ENCODE measurements at places on chromosomes 13 and 19.

- peak; percentile 93 for DNase-seq
Observed at GRCh38 chr19:12194827-12195731, 32.2 kb downstream of the ZNF136 start.

DNA sequence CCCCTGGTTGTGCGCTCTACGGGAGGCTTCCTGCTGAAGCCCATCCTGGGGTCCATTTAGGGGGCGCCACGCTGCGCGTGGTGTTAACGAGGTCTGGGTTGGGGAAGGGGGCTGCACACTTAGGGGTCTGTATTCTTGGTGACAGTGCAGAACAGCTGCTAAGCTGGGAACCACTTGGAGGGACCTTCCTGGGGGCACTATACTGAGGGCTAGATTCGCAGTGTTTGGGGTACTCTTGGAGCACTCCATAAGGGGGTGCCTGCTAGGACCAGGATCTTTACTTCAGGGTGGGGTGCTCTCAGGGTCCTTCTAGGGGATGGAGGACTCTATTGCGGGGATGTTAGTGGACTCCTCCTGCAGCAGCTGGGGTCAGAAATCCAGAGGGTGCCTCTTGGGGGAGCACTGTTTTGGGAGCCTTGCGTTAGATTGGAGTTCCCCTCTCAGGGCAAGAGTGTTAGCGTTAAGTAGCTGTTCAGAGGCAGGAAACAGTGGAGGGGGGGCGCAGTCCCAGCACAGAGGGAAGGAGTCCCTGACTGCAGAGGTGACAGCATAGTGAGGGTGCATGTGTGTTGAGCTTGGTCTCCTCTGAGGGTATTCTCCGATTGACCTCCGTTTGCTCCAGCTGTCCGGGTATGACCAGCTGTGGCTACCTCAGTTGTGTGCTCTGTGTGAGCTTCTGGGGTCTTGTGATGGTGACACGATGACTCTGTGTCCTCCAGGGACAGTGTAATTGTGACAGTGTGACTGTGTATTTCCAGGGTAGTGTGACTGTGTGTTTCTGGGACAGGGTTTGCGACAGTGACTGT lies 1.1 kb downstream of the PDE4A start:
- DNase-seq: no peak

GRCh38 chr13:110914081-110914330 lies 863 bp downstream of the ANKRD10 start:
- DNase-seq: no peak

- no peak for DNase-seq
Observed at GRCh38 chr13:76853921-76854608, 32.1 kb downstream of the KCTD12 start.

DNA sequence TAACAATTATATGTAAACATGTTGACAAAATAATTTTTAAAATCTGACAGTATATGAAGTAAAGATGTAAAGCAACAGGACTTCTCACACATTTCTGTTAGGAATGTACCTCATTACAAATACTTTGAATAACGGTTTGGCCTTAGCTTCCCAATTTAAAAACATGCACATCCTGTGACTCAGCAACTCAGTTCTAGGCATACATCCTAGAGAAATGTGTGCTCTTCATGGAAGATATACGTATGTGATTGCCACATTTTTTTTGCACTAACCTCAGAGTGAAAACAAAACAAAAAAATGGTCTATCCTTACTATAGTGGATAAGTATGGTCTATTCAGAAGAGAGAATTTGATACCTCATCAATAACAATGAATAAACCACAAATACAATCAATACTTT lies 314.6 kb downstream of the LIG4 start:
- DNase-seq: no peak

GRCh38 chr13:72970301-72970880 lies 88.4 kb upstream of the KLF5 start:
- no peak for DNase-seq

GRCh38 chr19:8702350-8702749 lies 3.8 kb upstream of the ACTL9 start:
- no peak for DNase-seq

DNA sequence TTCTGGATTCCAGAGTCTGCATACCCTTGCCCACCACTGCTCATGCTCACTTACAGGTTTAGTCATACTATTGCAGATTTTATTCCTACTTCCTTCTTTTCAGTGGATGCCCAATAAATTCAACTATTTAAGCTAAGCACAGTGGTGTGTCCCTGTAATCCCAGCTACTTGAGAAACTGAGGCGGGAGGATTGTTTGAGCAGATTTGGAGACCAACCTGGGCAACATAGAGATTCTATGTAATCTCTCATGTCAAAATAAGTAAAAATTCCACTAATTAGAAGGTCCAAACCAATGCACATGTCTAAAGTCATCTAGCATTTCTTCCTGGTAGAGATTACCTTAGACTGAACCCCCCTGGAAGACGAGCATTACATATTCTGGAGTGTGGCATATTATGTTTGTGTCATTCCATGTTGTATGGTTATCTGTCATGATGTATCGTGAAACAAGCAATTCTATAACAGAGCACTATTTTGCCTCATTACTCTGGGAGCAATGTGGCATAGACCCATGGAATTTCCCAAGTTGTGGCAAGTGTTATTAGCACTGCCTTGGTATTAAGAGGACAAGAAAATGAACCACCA lies 8.3 kb downstream of the HMGB1 start:
- DNase-seq: no peak

DNA sequence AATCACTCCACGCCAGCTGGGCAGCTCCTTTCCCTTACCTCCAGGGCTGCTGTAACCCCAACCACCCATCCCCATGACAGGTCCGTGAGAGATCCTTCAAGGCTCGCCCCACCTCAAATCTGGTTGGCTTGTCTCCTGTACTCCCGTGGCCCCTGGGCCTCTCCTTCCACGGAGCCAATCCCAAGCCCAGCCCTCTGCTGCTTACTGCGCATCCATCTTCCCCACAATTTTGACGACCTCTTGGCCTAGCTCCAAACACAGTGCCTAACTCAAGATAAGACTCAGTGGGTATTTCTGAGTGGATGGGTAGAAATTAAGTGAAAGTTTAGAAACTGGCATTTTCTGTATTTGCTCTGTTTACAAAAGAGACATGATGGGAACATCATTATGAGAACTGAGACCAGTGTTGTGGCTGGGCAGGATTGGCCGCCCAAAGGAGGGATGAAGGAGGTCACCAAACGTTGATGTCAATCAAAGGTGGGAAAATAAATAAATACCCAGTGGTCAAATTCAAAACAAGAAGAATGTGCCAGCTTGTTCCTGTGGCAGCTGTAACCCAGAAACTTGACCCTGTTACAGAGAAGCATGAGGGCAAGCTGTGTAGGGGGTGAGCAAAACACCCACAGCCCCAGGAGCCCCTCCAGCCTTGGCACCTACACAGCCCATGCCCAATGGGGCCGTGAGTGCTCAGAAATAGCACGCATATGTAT lies 162.2 kb downstream of the ABCC4 start:
- no peak for DNase-seq

GRCh38 chr19:42311657-42312056 lies 1.5 kb upstream of the TMEM145 start:
- DNase-seq: no peak

- DNase-seq: no peak
Observed at GRCh38 chr13:48526286-48526685, 6.6 kb downstream of the RCBTB2 start.

DNA sequence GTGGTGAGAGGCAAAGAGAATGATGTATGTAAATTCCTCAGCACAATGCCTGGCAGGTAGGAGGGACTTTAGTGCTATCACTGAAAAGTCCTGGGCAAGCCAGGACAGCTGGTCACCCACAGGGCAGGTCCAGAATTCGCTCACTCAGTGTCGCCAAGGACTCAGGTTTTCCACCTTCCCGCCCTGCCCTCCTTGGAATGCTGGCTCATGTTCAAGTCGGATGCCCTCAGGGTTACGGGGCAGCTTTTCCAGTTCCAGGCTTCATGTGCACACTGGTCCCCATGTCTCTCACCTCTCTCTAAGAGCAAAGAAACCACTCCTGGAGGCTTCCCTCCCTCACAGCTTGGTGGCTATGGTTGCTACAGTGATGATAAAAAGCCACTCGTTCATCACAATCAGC lies 24.8 kb upstream of the NAXD start:
- DNase-seq: no peak

GRCh38 chr13:20461481-20461859 lies 64.2 kb downstream of the CRYL1 start:
- DNase-seq: no peak

GRCh38 chr13:99548448-99548847 lies 47.2 kb downstream of the TM9SF2 start:
- DNase-seq: no peak

DNA sequence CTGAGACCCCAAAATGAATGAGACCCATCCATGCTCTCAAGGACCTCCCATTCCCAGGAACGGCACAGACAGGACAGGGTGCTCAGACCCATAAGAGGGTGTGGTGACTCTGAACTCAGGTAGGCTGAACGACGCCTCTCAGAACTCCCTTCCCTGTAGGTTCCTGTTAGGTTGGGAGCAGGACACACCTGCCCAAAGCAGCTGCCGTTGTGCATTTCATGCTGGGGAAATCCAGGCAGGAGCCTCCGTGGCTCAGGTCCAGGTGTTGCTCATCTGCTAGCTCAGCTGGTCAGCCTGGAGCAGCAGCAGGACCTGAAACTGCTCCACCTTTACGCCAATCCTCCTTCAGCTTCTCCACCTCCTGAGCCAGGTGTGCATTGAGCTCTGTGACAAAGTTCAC lies 19.1 kb upstream of the TEX101 start:
- no peak for DNase-seq

- no peak for DNase-seq
Observed at GRCh38 chr13:45918597-45918996, 67.0 kb upstream of the SIAH3 start.

DNA sequence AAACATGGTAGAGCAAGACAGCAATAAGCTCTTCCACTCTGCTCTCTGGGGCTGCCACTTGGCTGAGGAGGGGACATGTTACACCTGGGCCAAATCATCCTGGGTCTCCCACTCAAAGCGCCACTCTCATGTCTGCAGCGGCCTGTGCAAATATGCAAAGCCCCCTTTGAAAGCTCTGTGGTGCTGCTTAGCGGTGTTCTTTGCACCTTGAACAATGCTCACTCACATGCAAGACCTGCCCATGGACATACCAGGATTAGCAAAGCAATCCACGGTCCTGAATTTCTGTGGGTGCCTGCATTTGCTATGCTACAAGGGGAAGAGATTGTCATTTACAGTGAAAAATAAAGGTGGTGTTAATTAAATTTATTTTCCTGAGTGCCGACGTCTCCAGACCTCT lies 48.6 kb downstream of the MRPL57 start:
- no peak for DNase-seq

Data from iPS DF 6.9 (cell line).